Activated CD8-positive, alpha-beta memory T cell treated with anti-CD3 and anti-CD28 coated beads for 1 hour (primary cell): ENCODE measurements at places on chromosomes 2 and 18.

DNA sequence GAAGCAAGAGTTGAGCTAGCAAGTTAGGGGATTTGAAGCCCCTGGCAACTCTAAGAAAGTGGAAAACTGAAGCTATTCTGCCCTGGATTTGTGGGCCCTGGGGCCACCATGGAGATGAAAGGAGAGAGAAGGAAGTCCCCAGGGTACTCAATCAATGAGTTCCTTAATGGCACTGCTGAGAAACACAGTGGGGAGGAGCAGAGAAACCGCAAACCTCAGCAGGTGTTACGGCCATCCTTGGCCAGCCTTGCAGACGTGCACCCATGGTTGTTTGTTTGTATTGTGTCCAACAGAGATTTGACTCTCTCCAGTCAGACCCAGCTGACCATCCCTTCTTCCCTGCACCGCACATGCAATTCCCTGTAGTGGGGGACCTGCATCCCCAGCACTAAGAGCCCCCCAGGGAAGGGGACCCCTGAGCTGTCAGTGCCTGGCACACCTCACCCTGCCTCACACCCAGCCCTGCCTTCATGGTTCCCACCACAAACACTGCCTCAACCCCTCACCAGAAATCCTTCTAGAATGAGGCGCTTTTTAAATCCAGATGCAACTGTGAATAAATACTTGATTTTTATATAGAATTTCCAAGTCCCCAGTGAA is 255.3 kb downstream of the SH3BP4 start:
- DNase-seq = no peak

- DNase-seq = no peak
Observed at GRCh38 chr2:45709137-45709536, 57.7 kb downstream of the PRKCE start.

GRCh38 chr2:173153301-173153885 is 77.7 kb downstream of the MAP3K20 start:
- DNase-seq = no peak

GRCh38 chr2:207227062-207227748 is 61.5 kb upstream of the KLF7 start:
- DNase-seq = no peak

- no peak for DNase-seq
Observed at GRCh38 chr2:182057002-182057401, 71.3 kb downstream of the PPP1R1C start.

DNA sequence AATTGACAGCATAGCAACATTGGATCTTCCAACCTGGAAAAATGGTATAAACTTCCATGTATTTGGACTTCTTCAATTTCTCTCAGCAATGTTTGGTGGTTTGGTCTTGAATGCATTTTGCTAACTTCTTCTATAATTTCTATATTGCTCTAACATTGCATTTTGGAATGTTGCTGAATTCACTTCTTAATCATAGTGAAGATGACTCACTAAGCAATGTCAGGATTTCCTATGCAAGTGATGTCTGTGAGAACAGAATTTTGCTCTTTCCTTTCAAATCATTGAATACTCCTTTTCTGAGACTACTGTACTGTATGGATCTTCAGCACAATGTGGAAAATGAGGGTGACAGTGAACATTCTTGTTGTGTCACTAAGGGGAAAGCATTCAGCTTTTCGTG is 28.9 kb upstream of the CDH19 start:
- DNase-seq = no peak

DNA sequence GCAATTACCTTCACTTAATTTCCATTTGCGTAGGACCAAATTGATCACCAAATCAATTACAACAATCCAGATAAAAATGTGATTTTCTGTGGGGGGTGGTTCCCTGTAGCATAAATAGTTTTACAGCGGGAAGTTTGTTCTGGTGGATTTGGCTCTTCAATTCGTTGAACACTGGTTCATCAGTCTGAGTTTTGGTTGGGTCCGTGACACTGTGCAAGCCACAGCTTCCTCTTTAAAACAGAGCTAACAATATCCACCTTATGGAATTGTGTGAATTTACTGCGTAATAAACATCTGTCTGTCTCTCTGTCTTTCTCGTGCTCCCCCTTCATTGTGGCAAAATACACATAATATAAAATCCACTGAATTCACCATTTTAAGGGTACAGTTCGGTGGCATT is 310.8 kb downstream of the TGIF1 start:
- no peak for DNase-seq

DNA sequence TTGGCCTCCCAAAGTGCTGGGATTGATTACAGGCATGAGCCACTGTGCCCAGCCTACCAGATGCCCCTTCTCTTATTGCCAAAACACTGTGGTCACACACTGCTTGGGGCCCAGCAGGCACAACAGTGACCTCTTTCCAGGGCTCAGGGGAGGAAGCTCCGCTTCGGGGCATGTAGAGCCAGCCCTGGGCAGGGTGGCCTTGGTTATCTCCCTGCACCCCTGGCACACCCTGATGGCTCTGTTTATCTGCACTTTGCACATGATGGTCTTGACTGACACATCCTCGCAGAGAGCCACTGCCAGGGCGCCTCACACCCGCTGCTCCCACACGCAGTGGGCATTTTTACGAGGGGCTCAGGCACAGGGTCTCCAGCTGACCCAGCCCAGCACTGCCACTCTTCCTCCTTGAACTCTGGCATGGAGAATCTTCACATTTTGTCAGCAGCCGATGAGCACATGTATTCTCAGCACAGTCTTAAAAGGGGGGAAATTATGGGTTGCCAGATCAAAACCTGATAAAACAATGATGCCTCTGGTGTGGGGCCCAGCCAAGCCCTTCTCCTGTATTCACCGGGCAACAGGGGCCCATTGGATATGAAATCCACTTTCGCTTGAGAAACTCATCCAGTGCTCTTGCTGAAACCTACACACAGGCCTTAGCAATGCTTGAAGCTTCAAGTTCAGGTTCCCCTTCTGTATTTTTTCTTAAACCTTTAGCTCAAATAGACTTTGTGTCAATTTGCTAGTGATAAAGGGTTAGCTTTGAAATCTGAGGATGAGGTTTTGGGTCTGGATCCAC is 5.9 kb downstream of the GYPC start:
- no peak for DNase-seq

DNA sequence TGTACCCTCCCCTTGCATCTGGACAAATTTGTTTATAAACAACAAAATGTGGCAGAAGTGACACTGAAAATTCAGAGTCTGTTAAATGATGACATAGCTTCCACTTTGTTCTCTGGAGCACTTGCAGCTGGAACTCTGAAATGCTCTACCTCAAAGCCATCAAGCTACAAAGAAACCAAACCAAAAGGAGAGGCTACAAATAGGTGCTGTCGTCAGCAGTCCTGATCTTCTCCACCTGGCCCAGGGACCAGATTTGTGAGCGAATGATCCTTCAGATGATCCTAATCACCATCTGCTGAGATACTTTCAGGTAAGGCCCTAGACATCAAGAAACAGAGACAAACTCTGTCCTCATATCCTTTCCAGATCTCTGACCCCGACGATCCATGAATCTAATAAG is 27.9 kb upstream of the PAIP2B start:
- no peak for DNase-seq

DNA sequence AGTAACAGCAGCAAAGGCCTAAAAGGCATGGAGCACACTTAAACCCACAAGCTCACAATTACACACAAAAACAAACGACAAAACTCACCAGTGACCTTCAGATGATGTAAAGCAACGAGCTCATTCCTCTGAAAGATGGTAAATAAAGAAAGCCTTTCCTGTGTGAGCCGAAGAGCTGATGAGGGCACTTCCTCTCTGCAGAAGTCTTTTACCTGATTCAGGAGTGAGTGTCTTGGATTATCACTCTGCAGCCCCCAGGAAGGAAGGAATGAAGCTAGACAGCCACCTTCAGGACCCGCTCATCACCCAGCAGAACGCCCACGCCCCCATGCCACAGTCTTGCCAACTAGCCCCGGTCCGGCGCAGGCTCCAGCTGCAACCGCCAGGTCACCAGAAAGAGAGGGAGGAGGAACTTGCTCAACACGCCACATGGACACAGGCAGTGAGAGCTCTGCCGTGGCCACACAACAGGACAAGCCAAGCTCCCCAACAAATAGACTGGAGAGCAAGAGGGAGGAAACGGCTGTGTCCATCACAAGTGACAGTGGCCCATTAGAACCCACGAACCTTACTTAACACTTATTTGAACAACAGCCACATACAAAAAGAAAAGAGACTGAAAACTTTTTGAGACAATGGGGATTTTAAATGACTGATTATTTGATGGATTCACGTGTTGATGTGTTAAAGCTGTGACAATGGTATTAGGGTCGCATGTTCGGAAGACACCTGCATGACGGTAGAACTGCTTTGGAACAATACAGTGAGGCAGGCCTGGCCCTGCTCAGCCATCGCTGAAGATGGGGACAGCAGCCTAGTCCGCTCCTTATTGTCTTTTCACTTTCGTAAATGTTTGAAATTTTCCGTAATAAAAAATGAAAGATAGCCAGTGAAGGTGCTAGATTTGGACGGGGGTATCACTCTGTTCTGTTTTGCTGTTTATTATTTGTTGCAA is 127.3 kb downstream of the HDAC4 start:
- DNase-seq = no peak

DNA sequence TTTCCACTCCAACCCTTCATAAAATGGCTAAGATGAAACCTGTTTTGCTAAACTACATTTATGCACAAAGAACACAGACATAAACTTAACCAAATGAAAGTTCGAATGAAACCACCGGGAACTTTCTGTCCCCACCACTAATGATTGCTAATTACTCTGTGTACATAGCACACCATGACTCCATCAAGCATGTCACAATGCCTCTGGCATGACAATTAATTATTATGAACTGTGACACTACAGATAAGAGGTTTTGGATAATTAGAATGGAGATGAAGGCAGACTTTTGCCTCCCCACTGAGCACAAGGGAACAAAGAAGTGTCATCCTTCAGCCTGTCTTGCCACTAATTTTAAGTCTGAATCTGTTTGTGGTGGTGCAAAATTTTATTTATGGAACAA is 1.5 kb downstream of the DAPL1 start:
- no peak for DNase-seq

DNA sequence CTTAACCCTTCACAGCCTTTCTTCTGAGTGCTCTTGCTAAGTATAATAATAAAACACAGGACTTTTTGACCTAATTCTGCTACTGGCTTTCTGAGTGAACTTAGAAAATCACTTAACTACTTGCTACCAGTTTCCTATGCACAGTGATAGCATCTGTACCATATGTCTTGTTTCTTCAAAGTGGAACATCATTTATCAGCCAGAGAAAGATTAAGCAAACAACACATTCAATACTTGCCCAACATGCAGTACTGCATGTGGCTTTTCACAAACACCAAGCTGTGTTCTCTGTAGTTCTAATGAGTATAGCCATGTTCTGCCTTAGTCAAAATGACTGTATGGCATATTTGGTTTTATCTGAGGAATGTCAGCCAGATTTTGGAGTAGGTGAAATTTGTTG is 1286.6 kb upstream of the ZEB2 start:
- DNase-seq = no peak

- no peak for DNase-seq
Observed at GRCh38 chr18:63007231-63007630, 291.9 kb downstream of the PHLPP1 start.

GRCh38 chr2:24824966-24825882 is 32.0 kb downstream of the CENPO start:
- no peak for DNase-seq

DNA sequence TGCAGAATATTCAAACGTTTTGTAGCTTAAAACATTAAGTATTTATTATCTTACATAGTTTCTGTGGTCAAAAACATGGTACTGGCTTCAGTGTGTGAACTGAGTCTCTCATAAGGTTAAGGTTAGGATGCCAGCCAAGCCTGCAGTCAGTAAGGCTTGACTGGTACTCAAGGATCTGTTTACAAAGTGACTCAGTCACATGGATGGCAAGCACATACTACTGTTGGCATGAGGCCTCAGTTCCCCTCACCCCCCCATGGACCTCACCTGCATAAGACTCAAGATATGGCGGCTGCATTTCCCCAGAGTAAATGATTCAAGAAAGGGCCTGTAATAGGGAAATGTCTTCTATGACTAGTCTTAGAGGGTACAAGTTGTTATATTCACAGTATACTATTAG is 1167.5 kb downstream of the DPP10 start:
- DNase-seq = no peak

DNA sequence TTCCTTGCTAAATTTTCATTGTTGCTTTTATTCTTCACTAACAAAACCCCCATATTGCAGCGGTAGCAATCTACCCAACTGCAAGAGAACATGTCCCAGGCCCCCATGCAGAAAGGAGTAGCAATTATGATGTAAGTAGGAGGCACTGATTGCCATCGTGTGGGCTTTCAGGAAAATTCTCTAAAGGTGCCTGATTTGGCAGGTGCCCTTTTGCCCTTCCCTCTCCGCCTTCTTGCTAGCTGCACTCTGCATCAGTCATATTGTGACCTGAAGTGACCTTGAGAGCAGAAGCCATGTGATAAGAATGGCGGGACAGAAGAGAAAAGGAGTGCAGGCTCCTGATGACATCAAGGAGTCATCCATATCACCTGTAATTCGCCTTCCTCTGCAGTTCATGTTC is 112.1 kb downstream of the NCKAP5 start:
- DNase-seq = no peak

GRCh38 chr18:6543330-6543908 is 128.7 kb upstream of the L3MBTL4 start:
- DNase-seq = no peak

- no peak for DNase-seq
Observed at GRCh38 chr2:47616506-47616905, 166.4 kb upstream of the MSH6 start.

- no peak for DNase-seq
Observed at GRCh38 chr2:53695575-53695974, 72.0 kb upstream of the CHAC2 start.

GRCh38 chr2:27081984-27082772 is 3.8 kb downstream of the EMILIN1 start:
- DNase-seq = no peak

- no peak for DNase-seq
Observed at GRCh38 chr2:203804764-203805485, 62.6 kb upstream of the CTLA4 start.
